ENCODE measurements at places on chromosomes 2 and 18. TPM values are rescaled to one million over a fixed set of nuclear protein-coding genes. Genes with fewer than 3 reads are reported as not detected.

RAB27B gene
- polyA plus RNA-seq, result 3.8 TPM

APCDD1 gene
- 126 TPM for polyA plus RNA-seq

UNC80 gene
- 1.3 TPM for polyA plus RNA-seq

PLGLB1 gene
- 7.8 TPM for polyA plus RNA-seq

HOXD8 gene
- 193 TPM for polyA plus RNA-seq

HOXD9 gene
- polyA plus RNA-seq, result 63.2 TPM

CRYGC gene
- not detected for polyA plus RNA-seq

CNDP2 gene
- 257 TPM for polyA plus RNA-seq

NDC80 gene
- polyA plus RNA-seq, result 27.2 TPM

UGT1A7 gene
- polyA plus RNA-seq, result not detected

- DNase-seq, result no peak
These were observed 3.0 kb upstream of the FOSL2 start for GRCh38 chr2:28389399-28390240.

- no peak for DNase-seq
These were observed 68.3 kb downstream of the ACKR3 start for GRCh38 chr2:236637686-236638569.

- no peak for DNase-seq
These were observed 278.4 kb upstream of the DDX18 start for GRCh38 chr2:117536139-117536538.

DNA sequence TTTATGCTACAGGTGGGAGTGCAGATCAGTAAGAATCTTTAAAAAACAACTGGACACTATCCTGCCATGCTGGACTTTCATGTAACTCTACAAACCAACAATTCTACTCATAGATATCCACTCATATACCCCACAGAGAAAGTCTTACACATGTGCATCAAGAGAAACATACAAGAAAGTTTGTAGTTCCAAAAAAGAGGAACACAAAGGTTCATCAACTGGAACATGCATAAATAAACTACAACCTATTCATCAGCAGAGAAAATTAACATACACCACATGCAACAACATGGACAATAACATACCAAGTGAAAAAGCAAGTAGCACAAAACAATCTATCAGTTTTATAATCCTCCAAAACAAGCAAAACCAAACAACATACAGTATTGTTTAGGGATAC is 17.0 kb downstream of the TCF4 start:
- no peak for DNase-seq

- DNase-seq, result no peak
These were observed 58.7 kb downstream of the AFTPH start for GRCh38 chr2:64582774-64583340.

- DNase-seq, result no peak
These were observed 53.8 kb downstream of the MYO1B start for GRCh38 chr2:191299010-191299409.

GRCh38 chr18:3041843-3042242 is 28.9 kb upstream of the LPIN2 start:
- DNase-seq, result no peak

GRCh38 chr2:118120401-118120780 is 32.1 kb downstream of the INSIG2 start:
- DNase-seq, result no peak

DNA sequence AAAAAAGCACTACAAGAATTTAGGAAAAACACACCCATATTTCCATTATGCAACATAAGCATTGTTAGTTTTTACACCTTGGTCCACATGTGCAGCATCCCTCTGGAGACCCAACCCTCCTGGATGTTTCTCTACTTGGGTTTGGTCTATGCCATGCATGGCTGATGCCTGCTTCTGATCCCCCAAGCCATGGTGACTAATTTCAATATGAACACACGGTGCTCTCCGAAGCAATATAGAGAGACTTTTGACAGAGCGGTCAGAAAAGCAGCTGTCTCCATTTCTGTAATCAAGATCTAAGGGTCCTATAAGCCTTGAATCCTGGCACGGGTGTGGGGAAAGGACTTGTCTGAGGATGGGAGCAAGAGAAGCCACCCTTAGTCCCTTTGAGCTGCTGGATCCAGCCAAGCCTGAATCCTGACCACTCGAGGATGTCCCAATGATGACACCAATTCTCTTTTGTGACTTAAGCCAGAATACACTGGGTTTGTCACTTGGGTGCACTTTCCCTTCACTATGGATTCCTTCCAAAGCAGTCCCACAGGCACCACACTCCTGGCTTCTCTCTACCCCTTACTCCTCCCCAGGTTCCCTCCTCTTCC is 91.5 kb downstream of the ACTR2 start:
- no peak for DNase-seq

GRCh38 chr2:174078275-174078674 is 113.1 kb upstream of the SP3 start:
- no peak for DNase-seq

DNA sequence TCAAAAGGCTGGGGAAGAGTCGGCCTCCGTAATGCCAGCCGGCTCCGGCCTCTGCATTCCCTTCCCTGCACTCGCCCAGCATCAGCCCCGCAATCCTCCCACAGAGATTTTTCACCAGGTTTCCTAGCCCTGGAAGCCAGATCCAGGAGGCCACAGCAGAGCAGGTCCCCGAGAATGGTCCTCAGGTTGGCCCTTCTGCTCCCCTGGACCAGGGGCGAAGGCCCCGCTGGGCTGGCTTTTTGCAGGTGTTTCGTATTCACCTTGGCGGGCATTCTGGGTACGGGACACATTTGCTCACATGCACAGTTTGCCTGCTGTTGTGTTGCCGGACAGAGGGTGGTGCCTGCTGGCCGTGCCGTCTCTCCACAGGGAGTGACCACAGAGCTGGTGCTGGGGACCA is 309.5 kb downstream of the NDUFA10 start:
- DNase-seq, result no peak

- DNase-seq, result no peak
These were observed 160.9 kb upstream of the COL3A1 start for GRCh38 chr2:188813315-188813714.

DNA sequence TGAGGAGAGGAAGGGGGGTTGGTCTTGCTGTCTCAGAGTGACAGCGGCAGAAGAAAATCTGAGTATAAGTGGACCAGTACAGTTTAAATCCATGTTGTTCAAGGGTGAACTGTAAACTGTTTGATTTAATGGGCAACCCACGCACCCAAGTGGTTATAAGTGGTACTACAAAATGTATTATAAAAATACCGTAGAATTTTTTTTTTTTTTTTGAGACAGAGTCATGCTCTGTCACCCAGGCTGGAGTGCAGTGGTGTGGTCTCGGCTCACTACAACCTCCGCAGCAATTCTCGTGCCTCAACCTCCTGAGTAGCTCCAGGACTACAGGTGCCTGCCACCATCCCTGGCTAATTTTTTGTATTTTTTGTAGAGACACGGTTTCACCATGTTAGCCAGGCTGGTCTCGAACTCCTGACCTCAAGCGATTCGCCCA is 2.1 kb upstream of the CHCHD5 start:
- peak; percentile 23 for DNase-seq

- no peak for DNase-seq
These were observed 42.6 kb downstream of the ARHGAP15 start for GRCh38 chr2:143171817-143172216.

DNA sequence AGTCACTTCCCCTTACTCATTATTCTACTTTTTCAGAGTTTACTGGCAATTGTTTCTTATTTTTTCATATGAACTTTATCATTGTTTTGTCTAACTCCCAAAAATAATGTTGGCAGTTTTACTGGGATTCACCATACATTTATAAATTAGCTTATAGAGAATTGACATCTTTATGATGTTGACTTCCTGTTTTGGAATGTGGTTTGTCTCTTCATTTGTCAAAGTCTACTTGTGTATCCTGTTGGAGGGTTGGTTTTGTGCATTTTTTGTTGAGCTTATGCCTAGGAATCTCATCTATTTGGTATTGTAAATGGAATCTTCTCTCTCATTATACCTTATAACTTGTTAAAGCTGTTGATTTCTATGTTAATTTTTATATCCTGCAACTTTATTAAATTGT is 16.4 kb downstream of the EPC2 start:
- DNase-seq, result no peak

GRCh38 chr2:177324797-177325196 is 60.3 kb upstream of the NFE2L2 start:
- no peak for DNase-seq

- DNase-seq, result no peak
These were observed 135.2 kb downstream of the BARD1 start for GRCh38 chr2:214674278-214674677.

DNA sequence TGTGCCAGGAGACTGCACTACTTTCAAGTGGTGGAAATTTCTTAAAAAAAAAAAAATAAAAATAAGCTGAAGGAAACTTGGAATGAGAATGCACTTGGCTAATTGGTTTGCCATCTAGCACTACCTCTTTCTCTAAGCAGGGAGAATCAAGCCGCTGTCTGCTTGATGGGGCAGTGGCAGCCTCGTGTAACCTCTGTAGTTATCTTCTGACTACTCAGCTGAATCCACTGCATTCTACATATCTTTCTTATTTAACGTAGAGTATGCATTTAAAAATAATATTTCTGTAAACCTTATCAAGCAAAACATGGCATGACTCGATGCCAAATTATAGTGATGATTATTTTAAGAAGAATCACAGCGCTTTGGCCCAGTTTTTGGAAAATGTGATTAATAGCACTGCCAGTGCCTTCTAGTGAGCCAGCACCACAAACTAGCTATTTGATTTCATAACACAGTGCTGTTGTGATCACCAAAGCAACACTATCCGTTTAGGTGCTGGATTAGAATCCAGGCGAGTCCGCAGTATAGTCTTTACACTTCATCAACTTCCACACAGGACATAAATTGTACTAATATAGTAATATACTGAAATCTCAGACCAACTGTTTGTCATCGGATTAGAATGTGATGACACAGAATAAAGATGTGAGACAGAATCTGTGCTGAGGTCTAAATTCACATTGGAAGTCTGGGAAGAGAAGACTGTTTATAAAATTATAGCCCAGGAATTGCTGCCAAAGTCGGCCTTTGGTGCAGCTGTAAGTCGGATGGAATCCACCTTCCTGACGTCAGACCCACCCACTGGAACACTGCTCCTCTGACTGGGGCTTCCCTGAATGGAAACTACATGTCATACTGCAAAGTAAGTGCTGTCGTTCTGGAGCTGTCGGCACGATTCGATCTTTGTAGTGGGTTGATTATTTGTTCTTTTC is 136.5 kb upstream of the ETAA1 start:
- DNase-seq, result no peak

DNA sequence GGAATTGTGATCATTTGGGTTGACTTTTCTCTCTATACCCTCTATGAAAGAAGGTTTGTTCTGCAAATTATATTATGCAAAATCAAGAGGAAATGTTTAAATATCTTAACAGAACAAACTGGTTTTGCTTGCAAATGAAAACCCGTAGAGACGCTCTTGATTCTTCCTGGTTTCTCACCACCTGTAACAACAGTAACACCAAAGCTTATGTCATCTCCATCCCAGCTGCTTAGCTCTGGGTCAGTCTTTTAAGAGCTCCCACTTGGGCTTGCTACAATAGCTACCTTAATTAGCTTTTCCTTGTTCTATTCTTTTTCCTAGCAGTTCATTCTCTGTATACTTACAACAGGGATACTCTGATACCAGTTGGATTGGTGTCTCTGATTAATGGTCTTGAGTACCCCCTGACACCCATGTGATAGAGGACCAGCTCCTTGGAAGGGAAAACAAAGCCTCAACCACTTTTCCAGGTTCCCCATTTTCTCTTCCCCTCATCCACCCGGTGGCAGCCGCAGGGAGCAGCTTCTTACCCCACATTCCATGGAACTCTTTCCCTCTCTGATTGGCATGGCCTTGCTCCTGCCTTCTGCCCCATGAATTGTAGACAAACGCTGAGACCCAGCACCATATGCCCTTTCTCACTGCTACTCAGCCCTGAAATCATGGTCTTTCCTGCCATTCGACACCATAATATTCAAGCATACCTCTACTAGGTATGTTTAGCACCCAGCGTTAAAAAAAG is 27.7 kb downstream of the TMEM182 start:
- no peak for DNase-seq

- DNase-seq, result no peak
These were observed 51.0 kb downstream of the WDR33 start for GRCh38 chr2:127759931-127760330.
